ENCODE measurements at places on chromosomes 4 and X. TPM values are rescaled to one million over a fixed set of nuclear protein-coding genes. Genes with fewer than 3 reads are reported as not detected.
A peak's percentile ranks its signal among the peaks of the same experiment; 100 is the strongest.

DNA sequence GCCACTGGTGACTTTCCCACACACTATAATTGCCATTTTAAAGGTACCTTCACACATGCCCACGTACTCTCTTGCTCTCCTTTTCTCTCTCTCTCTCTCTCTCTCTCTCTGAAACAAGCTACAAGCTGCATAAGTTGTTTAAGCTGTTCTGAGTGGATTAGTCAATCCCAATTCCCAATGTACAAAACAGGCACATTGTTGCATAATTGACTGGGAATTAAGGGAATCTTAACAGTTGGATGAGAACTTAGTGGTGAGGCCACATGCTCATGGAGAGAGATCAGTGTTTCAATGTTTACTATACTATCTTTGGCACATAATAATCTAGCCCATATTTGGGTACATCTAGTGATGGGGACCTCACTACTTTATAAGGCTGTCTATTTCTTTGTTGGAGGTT, 123.3 kb downstream of the ARHGEF9 start:
- DNase-seq: no peak

- DNase-seq: no peak
Observed at GRCh38 chr4:41133454-41134018, 80.8 kb downstream of the APBB2 start.

DNA sequence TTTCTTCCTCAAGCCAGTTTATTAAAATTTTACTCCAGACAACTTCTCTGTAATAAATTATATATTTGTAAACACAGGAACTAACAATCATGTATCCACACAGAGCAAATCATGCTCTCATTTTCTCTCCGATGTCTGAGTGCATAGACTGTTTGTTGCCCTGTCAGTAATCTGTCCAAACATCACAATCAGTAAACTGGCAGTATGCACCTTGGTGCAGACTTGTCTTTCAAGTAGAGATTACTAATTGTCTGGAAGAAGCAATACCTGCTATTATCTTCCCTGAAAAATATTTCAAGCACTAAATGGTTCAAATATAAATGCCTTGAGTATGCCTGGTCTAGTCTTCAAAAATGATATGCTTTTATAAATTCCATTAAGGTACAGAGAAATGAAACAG, 1260.9 kb downstream of the C4orf33 start:
- DNase-seq: no peak

The ODAPH gene
- polyA plus RNA-seq: not detected

- DNase-seq: peak; percentile 50
Observed at GRCh38 chrX:15881381-15881897, 26.8 kb upstream of the AP1S2 start.

DNA sequence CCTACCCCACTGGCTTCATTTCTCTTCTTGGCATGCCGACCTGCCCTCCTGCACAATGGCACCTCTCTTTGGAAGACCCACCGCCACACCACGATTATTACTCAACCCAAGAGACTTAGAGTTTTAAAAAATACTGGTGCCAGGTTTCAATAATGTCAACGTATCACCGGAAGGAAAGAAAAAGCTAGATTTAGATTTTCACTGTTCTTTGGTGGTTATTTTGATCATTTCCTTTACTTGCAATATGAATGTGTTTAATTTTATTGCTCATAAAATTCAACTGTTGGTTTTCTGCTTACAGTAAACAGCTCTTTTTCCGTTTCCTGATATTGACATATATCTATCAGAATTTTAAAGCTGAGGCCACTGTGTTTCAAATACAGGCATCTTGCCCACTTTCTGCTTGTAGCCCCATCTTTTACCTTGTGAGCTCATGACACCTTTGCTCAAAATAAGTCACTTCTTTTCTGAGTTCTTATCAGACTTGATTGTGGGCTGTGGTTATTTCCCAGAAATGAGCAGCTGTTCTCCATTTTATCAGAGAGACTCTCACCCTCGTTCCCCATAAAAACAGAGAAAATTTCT, 439.1 kb downstream of the INPP4B start:
- peak; percentile 33 for DNase-seq

DNA sequence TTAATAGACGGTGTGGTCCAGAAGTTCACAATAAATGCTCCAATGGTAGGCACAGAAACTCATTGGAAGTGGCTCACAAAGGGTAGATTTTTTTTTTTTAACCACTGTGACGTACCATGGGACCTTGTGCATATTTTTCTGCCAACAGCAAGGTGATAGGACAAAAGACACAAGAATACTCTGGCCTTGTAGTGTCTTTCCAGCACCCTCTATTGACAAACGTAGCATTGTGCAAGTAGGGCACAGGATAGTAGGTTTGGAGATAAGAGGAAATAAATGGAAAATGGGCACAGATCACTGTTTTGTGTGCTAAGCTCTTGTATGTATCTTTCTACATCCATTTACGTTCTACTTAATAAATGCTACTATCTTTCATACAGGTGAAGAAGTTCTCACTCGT, 2054.9 kb downstream of the PCDH7 start:
- no peak for DNase-seq

GRCh38 chr4:82774711-82775171, 23.9 kb downstream of the SCD5 start:
- DNase-seq: no peak

The CNGA2 gene
- not detected for polyA plus RNA-seq

GRCh38 chr4:6277935-6278800, 8.5 kb downstream of the WFS1 start:
- no peak for DNase-seq

The RTL9 gene
- not detected for polyA plus RNA-seq

GRCh38 chr4:81550388-81550859, 78.7 kb upstream of the RASGEF1B start:
- no peak for DNase-seq
